Effector CD4-positive, alpha-beta T cell (primary cell): ENCODE measurements at places on chromosomes 6 and 20.

GRCh38 chr6:87558446-87558845, 31.3 kb downstream of the RARS2 start:
- DNase-seq = no peak

GRCh38 chr6:41505122-41506049, 40.8 kb upstream of the FOXP4 start:
- no peak for DNase-seq

- DNase-seq = no peak
These were observed 80.7 kb downstream of the FOXF2 start for GRCh38 chr6:1470040-1470439.

- no peak for DNase-seq
These were observed 210.9 kb upstream of the HDDC2 start for GRCh38 chr6:125512621-125513020.

DNA sequence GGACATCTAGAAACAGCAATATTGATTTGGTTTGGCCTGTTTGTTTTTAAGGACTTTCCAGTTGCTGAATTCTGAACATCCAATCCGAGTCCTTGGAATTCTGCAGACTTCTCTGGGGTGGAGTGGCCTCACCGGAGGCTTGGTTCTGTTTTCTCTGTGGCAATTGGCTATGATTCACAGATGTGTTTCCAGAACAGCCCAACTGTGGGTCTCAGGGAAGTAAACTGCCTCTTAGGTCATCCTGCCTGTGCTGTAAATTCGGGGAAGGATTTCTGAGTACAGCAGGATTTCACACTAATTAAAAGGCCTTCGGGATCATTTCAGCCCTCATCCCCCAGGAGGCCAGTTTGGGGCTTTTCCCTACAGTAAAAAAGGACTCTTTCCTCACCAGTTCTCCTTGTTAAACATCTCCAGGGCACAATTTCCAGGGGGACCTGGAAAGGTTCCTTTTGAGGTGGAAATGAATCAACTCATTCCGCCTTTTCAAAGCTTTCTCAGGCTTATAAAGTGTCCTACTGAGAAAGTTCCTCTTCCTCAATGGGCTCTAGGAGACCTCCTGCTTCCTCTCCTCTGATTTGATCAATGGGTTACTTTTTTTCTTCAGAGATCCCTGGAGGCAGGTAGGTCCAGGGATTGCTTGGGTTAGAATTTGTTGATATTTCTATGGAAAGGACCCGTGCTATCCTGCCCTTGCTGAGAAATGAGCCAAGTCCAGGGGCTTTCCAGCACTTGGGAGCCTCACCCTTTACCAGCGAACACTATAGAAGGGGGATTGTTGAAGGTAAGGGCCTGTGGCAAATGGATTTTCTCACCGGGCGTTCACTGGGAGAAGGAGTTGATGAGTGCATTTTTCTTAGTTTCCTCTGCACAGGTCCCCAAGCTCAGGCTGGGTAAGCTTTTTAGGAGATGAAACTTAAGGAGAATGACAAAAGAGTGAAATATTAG, 114.6 kb downstream of the CLIC5 start:
- DNase-seq = no peak

DNA sequence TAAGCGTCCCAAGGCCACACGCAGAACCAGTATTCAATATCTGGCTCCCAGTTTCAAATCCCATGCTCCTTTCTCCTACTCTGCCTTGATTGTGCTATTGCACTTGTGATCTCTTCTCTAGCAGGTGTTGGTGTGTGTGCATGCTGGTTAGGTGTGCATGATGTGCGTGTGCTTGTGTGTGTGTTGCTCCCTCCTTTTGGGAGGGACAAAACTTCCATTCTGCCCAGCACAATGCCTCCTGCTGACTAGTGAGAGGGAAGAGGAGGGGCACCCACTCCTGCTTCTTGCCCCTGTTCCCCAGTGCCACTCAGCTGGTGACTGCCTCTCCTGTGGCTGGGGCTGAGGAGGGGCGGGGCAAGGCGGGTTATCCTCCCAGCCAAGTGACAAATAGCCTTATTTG, 19.7 kb downstream of the CD40 start:
- no peak for DNase-seq

DNA sequence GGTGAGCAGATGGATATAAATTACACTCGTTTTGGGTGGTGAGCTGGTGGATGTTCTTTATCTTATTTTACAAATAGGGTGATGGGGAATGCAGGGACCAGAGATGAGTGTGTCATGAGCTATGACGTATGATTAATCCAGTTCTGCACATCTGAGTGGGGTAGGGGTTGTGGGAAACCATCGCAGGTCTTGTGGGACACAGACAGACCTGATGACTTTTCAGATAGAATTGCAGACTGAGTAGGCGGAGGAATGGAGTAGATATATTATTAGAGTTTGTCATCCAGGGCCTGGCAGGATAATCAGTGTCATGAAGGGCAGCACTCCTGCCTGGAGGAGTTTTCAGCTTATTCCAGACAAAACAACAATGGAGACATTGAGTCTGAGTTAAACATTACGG, 12.9 kb upstream of the DSP start:
- DNase-seq = no peak

GRCh38 chr6:40803897-40804702, 216.9 kb upstream of the LRFN2 start:
- no peak for DNase-seq
